ENCODE measurements at places on chromosomes 5 and 9.

DNA sequence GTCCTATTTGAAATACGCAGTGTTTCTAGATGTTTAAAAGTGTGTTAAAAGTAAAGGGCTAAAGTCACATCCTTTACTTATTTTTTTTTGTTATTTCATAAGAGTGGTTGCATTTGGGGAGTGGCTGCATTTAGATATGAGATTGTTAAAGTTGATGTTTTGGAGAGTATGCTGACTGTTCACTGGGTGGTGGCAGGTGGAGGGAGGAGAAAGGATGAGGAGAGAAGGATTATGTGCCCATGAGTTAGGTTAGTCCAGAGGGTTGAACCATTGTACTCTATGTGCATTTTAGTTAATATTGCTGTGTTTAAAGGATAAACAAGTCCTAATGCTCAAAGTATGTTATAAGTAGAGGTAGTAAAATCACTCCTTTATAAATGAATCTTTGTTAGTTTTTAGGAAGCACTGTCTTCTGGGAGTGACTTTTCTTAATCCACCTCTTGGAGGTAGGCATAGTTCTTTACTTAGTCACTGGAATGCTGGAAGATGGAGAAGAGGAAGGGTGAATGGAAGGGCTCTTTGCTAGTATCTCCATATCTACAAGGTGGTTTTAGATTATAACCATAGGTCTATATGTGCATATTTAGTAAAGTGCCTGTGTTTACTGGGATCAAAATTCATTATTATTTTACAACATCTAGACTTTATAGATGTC lies 332.3 kb downstream of the NPR3 start:
- no peak for DNase-seq

- no peak for DNase-seq
These were observed 10.3 kb downstream of the ZFR start for GRCh38 chr5:32434221-32434620.

GRCh38 chr5:57067597-57067924 lies 106.3 kb upstream of the GPBP1 start:
- DNase-seq = peak; percentile 8

- peak; percentile 74 for DNase-seq
These were observed 1.3 kb downstream of the GABBR2 start for GRCh38 chr9:98707166-98708102.

Data from astrocyte (in vitro differentiated cells and primary cell).